ENCODE measurements at places on chromosomes 3 and 15.

GRCh38 chr15:73947651-73948050 lies 21.4 kb downstream of the LOXL1 start:
- DNase-seq = no peak

- no peak for DNase-seq
Measured at GRCh38 chr15:66364944-66365528, 8.6 kb upstream of the TIPIN start.

GRCh38 chr15:96969732-96970710 lies 639.5 kb downstream of the NR2F2 start:
- DNase-seq = no peak

DNA sequence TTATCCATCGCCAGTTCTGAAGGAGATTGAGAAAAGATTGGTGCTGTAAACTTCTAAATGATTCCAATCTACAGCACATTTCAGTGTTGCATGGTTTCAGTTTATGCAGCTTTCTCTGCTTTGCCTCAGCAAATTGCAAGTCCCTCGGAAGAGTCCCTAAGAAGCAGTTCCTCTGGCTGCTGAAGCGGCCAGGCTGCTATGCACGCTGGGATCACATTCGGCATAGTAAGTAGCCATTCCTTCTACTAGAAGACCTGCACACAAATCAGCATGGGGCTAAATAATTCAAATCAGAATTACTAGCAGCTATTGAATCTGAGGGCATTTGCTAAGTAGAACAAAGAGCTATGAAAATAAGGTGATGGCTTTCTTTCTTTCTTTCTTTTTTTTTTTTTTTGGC lies 769.5 kb downstream of the AGBL1 start:
- DNase-seq = no peak

GRCh38 chr3:193851428-193851847 lies 258.4 kb downstream of the OPA1 start:
- no peak for DNase-seq

- DNase-seq = peak; percentile 94
Measured at GRCh38 chr3:40951636-40952035, 247.7 kb upstream of the CTNNB1 start.

DNA sequence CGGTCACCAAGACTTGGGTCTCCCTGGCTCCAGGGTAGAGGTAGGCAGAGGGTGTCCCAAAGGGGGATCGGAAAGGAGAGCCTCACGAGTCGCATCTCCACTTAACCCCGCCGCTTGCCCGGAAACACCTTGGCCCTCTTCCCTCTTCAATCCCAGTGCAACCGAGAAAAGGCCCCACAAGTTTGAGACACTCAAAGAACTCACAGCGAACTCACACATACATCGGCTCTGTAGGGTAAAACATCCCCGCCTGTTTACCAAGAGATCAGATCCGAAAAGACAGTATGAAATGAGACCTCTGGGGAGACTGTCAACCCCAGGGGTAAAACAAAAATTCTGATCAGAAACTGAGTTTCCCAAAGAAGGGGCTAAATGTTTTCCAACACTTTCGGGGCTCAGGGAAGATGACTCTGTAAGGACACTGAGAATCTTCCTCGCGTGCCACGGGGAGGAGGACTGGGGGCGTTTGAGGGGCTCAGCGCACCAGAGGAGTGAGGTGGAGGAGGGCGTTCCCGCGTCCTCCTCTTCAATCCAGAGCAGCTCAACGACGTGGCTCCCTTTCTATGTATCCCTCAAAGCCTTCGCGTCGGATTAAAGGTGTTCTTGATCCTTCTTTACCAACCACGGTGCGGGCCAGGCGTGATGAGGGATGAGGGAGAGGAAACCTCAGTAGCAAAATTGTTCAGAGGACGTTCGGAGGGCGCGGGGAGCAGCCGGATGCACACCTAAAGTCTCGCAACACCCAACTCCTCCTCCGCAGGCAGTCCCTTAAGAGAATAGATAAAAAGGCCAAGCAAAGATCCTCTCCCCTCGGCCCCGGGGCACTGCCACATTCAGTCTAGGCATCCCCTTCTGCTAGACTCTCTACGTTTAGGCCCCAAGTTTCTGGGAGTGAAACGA lies 3.7 kb downstream of the WNT5A start:
- no peak for DNase-seq

GRCh38 chr3:71389911-71390573 lies 193.5 kb downstream of the FOXP1 start:
- DNase-seq = peak; percentile 91

DNA sequence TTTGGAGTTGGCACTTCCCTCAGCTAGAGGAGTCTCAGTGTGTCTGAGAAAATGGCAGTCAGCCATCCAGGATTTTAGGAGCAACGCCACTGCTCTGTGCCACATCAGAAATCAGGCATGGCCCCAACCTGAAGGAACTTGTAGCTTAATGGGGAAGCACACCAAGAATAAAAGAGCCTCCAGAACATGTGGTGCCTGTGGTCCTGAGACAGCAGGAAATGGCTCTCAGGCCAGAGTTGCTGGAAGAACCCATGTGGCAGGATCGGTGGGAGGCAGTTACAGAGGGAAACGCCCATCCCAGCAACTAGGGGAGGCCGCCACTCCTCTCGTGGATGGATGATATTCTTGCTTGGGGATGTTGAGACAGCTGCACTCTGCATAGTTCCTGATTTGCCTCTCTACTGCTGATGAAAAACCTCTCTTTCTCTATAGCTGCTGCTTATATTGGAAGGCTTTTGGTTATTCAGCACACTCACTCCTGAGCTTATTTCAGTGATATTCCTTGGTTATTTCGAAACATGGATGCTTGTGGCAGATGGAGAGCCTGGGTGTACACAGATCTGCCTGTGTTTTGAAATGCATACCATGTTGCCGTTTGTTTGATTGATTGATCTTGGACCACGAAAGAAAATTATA lies 52.4 kb downstream of the KLHL25 start:
- peak; percentile 75 for DNase-seq

DNA sequence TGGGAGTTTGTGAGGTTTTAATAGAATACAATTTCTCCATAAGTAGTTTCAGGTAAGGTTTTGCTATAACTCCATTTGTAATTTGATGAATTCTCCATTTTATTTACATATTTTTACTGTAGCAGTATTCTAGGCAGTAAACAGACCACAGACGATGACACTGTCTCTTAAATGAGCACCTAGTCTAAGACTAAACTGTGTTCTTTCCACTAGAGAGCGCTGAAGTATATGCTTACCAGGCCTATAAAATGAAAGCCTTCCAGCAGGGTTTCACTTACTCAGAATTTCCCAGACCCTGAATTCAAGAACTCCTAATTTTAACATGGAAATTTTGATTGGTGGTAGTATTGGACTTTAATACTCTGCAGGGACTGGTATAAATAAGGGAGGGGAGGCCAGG lies 41.6 kb downstream of the POLG start:
- no peak for DNase-seq

- no peak for DNase-seq
Measured at GRCh38 chr15:73368301-73369136, at the start of gene HCN4. TSS of gene HCN4 (minus strand) at chr15:73368958. CDS start at chr15:73368270, 688 bp downstream.

- DNase-seq = peak; percentile 82
Measured at GRCh38 chr15:37586011-37586583, 348.3 kb upstream of the TMCO5A start.

DNA sequence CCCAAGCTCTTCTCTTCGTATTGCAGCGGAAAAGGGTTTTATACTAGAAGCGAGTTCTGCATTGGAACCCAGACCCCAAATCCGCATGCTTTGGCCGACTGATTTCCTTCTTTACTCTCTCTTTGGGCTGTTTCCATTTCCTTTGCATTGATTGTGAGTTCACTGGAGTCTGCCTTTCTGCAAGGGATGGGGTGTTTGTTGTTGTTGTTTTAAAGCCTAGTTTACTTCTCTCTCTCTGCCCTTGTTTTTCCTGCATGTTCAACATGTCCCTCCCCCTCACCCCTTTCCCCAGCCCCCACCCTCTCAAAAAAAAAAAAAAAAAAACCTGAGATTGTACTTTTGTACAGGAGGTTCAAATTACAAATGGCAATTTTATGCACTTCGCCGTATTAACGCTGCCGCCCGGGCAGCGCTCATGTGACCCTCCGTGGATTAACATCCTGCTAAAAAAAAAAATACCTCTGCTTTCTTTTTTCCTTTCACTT lies 2.2 kb downstream of the NR2F2 start:
- peak; percentile 56 for DNase-seq

DNA sequence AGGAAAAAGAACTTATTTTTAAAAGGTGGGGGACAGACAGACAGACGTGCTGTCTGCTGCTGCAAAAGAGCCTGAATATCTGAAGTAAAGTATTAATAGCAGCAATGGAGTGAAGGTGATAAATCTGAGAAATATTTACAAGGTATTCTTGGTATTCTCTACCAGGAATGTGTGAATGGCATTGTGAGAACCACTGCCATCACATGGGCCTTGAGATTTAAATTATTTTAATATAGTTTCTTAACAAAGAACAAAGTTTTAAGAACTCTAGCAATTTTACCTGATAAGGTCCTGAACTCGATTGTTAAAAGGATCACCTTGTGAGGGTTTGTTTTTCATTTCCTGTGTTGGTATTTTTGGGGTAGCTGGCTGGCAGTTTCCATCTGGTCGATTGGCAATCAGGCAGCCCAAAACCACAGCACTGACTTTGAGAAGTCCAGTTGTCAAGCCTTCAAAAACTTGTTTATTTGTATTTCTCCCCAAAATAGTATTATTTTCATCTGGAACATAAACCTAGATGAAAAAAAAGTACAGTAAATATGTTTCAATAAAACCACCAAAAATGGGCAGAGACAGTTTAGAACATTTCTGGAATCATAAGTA lies 97.3 kb downstream of the ISL2 start:
- peak; percentile 9 for DNase-seq

DNA sequence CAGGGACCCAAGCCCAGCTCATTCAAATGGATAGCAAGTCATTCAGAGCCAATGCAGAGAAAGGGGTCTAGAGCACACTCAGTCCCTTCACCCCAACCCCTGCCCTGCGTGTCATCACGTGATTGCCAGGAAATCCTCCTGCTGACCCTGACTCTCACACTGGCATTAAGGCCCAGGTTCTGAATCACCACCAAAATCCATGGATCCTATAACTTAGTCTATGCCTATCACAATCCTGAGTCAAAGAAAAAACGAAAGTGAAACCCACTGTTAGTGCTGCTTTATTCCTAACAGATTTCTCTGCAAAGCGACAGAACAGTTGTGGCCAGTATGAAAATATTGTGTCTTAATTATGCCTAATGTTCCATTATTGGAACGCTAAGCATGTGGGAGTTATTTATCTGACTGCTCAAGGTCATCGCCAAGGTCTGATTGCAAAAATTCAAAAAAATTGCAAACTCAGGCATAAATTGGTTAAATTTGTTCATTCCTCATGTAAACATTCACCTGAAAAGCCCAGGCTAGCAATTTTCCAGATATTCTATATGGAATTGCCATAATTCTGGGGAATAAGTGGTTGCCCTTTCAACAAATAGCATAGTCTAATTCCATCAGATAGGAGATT lies 108.7 kb upstream of the EIF1B start:
- no peak for DNase-seq

GRCh38 chr3:123755085-123755484 lies 129.0 kb downstream of the MYLK start:
- DNase-seq = no peak

DNA sequence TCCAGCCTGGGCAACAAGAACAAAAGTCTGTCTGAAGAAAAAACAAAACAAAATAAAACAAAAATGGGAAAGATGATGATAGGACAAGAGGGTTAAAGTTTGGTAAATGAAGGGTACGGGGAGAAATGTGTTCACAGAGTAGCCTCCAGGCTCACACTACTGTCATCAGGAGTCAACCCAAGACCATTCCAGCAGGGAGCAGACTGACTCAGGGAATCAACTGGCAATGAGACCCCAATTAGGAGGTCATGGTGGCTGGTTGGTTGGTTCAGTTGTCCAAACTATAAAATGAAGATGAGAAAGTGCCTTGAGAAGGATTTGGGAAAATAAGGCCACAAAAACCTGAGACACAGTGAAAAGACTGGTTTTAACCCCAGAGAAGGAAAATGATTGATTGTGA lies 51.8 kb downstream of the KLHL6 start:
- DNase-seq = no peak

DNA sequence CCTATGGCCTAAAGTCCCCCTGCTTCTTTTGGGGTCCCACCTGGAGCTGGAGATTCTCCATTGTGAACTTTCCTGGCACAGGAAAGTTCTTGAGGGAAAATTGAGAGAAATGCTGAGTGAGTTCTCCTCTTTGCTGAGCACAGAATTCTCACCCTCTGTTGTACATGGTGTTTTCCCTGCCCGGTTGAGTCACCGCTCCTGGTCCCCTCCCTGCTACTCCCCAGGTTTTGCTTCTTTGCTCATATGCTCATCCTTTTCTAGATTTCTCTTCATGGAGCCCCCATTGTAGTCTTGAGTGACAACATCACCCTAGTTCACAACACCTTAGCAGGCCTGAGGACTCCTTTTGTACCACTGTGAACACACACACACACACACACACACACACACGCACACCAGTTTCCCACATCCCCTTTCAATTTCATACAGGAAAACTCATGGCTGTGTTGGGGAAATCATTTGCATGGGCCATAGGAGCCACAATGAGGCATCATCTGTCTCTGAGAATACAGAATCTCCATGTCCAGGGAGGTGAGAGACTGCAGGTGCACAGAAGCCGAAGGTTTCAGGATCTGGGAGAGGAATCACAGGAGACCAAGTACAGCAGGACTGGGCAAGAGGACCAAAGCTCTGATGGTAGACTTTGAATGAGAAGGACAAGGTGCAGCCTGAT lies 585.3 kb downstream of the GOLGA6L6 start:
- DNase-seq = no peak

DNA sequence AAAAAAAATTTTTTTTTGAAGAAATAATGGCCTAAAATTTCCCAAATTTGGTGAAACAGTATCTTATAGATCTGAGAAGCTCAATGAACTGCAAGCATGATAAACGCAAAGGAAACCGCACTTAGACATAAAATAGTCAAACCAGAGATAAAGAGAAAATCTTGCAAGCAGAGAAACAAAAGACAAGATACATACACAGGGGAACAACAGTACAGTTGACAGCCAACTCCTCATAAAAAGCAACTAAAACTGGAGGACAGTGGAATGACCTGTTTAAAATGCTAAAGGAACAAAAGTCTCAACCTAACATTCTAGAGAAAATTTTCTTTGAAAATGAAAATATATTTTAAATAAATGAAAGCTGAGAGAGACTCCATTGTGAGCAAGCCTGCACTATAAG lies 107.5 kb downstream of the RASA2 start:
- DNase-seq = no peak

- DNase-seq = no peak
Measured at GRCh38 chr3:162269636-162270458, 773.2 kb downstream of the OTOL1 start.

- DNase-seq = peak; percentile 86
Measured at GRCh38 chr3:170740726-170741591, 129.0 kb downstream of the RPL22L1 start.
